Right kidney (tissue), 9 donors: ENCODE measurements at places on chromosomes 12 and 14.

DNA sequence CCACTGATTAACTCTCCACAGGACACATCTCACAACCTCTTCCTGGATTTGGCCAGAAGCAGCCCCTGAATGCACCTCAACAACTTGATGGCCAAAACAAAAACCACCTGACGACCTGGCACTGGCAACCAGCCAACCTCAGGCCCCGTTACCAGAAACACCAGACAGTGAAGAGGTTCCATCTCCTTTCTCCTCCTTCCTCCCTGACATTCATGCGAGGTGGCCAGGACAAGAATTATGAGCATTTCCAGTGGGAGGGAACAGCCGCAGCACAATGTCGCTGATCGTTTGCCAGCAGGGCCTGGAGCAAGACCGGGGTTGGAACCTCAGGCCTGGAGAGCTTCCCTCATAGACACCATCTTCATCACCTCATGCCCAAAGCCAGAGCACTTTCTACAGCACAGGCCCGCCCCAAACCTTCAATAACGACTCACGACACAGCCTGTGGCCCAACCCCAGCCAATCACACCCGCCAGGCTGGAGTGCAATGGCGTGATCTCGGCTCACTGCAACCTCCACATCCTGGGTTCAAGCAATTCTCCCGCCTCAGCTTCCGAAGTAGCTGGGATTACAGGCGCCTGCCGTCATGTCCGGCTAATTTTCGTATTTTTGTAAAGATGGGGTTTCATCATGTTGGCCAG is 48.7 kb downstream of the CCDC88C start:
- no peak for DNase-seq

DNA sequence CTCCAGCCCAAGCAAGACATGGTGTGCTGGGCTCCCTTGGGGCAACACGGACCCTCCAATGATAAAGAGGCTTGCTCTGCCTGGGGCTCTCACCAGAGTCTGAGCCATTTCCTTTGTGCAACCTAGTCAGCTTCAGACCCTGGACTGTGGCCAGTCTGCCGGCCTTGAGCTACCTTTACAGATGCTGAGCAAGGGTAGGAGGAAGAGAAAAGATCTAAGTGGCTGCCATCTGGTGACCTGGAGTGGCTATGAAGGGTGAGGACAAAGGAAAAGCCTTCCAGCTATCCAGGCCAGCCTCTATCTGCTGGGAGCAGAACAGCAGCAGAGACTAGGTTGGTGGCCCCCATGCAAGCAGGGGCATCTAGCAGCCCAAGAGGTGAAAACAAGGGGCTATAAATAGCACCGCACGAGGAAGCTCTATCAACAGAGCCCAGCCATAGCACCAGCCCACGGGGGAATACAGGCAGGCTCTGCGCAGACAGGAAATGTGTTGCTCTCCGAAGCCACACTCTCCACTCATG is 230.1 kb downstream of the FOXN3 start:
- no peak for DNase-seq

DNA sequence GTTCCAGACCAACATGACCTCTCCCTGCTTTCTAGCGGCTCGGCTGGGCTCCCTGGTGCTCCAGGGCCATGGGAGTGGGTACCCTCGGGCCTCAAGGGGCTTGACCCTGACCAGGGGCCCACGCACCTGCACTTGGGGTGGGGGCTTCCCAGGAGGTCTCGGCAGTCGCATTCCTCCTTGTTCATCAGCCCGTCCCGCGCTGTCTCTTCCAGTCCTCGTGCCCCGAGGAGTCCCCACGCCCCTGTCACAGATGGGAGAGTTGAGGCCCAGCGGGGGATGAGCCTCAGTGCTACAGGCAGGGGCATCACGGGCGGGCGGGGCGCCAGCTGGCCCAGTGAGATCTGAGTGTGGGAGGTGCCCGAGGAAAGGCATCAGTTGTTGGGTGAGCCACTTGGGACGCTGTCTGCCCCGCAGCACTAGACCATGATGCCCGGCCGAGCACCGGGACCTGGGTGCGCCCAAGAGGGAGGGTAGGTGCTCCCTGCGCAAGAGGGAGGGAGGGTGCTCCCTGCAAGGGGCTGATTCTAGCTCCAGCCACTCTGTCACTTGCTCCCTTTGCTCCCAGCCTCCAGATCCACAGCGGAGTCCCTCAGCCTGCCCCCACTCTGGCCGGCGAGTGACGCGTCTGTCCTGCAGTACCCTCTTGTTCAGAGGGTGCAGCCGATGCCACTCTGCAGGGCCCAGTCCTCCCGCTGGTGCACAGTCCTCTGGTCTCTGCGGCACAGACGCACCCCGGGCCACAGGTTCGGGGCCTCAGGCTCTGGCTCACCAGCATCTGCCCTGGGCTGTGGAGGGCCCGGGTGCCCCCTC is 23.8 kb downstream of the MMP17 start:
- DNase-seq: no peak

GRCh38 chr14:69571449-69572029 is 3.1 kb downstream of the CCDC177 start:
- no peak for DNase-seq

DNA sequence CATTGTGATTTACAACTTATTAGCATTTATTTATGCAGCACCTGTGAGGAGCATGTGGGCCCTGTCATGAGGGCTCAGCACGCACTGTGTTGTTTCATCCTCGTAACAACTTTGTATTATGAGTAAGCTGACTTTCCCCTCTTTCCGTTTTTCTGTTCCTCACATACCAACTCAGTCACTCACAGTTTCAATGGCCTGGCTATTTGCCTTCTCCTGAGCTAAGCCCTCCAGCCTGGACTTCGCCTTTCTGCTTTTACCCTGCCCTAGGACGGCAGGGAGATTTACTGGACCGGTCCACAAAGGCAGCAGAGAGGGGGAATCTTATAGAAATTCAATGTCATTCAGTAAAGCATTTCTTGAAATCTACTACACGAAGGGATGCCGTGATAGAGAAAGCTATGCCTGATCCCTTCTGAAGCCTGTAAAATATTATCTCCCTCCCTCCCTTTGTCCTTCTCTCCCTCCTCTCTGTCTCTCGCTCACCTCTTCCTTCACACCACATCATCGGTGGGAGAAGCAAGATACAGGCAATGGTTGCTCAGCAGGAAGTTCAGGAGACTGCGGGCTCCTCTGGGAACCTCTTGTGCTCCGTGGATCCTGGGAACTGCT is 219.2 kb upstream of the TBX3 start:
- peak; percentile 22 for DNase-seq

DNA sequence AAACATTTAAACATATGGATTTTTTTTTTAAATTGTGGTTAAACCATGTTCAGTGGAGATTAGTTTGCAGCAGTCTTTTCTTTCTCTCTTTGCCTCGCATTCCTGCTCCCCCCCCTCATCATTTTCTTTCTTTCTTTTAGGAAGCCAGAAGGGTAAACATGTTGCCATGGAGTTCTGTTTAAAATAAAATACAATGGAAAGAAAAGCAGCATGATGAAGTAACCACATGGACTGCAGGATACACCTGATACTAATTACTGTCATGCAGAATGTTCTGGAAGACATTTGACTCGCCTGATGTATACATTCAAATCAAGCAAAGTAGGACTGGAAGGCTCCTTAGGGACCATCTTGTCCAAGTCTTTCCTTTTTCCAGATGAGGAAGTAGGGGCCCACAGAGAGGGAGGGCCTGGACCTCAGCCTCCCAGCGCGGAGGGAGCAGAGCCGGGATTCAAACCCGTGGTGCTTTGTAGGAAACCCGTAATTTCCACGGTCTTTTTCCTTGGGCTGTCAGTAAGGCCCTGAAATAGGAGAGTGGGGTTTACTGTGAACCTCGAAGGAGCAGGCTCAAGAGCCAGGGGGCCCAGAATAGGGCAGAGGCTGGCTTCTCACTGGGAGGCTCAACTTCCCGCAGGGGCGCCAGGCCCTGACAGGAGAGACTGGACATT is 2.4 kb upstream of the MEG3 start:
- DNase-seq: no peak

- DNase-seq: no peak
Measured at GRCh38 chr12:78191611-78192010, 360.9 kb downstream of the NAV3 start.

- DNase-seq: no peak
Measured at GRCh38 chr12:6955108-6956020, 4.2 kb downstream of the PTPN6 start.

- no peak for DNase-seq
Measured at GRCh38 chr14:101293605-101294004, 267.7 kb upstream of the DIO3 start.

DNA sequence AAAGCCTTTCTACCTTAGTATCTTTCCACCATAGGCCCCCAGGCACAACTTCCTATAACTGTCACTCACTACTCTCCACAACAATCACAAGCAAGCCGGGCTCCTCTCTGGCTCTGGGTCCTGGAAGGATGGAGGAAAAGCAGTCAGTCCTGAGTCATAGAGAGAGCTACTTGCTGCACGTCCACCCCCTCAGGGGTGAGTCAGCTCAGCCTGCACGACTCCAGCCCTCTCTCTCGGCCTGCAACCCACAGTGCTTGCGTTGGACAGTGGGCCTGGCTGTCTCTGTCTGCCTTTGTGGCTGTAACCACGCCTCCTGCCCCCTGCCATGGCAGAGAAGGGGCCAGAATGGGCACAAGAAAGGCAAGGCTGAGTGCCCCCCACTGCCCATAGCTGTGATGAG is 154.1 kb upstream of the FKBP4 start:
- DNase-seq: no peak
